Activated CD4-positive, alpha-beta T cell treated with anti-CD3 and anti-CD28 coated beads, Interleukin-2, Interleukin-4, amounts not matched to agents 100 ng/mL and 50 ng/mL, durations not matched to agents 16 hours and 8 hours (primary cell): ENCODE measurements at places on chromosomes 6 and 20.

- no peak for DNase-seq
These were observed 867 bp downstream of the EBF4 start for GRCh38 chr20:2693286-2694007.

DNA sequence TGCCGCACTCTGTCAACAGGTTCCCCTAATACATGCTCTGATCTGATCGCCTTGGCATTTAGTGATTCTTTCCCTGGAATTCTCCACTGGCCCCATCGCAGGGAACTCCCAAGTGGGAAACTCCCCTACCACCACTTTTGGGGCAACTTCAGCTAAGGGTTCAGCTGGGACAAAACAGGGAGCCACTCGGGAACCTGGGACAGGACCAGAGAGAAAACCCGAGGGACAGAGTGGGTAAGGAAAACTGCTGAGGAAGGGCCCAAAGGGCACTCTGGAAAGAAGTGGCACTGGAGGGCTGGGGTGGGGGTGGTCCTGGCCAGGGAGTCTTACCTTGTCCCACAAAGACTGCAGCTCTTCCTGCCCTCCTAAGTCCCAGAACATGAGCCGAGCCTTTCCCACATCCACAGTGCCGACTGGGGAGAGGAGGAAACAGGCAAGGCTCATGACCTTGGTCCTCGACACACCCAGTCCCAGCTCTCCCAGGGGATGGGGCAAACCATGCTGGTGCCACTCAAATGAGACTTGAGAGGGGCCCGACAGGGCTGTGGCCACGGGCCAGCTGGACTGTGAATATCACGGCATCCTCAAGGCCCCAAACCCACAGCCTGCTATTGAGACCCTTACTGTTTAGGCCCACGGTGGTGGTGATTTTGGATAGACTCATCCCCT is 1.6 kb downstream of the ARFRP1 start:
- DNase-seq: no peak

DNA sequence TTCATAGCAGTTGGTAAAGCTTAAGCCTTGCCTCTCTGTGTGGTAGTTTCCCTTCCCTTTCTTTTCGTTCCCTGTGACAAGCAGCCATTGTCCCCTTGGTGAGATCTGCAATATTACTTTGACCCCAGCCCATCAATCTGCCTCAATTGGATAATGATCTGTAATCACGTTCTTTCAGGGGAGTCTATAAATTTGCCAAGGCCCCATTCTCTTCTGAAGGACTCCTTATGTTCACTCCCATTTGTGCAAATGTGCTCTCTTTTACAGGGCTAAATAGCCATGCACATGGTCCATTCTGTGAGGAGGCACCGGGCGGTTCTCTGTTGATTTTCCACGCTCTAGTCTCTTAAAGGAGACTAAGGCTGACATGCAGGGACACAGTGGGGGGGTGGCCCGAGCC is 660.4 kb upstream of the SLC35B3 start:
- no peak for DNase-seq

GRCh38 chr6:167116109-167116837 is 6.6 kb upstream of the CCR6 start:
- no peak for DNase-seq

- DNase-seq: no peak
These were observed 444.2 kb downstream of the HTR1B start for GRCh38 chr6:77019081-77019480.

DNA sequence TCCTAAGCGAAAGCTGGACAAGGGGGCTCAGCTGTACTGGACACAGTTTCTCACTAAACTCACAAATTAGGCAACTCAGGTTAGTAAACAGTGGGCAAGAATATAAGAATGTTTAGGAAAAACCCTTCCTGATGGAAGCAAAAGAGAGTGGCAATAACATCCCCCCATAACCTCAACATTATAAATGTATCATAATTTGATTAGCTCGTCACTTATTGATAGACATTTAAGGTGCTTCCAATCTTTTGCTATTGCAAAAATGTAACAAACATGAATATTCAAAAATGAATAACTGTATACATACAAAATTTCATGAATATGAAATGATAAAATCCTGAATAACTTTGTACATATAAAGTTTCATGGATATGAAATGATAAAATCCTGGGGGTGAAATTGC is 415.7 kb downstream of the EPM2A start:
- no peak for DNase-seq

DNA sequence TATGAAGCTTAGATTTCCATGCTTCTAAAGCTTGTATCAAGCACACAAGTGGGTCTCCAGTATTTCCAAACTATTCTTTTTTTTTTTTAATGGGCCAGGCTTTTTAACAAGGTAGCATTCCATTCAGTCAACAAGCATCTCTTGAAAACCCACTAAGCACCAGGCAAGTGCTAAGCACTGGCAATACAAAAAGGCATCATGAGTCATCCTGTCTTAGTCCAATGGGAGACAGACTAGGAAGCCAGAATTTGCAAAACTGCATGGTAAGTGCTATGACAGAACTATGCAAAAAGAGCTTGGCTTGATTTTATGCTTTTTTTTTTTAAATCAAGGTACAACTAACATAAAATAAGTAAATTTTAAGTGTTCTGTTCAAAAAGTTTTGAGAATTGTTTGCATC is 109.3 kb upstream of the DST start:
- DNase-seq: no peak

DNA sequence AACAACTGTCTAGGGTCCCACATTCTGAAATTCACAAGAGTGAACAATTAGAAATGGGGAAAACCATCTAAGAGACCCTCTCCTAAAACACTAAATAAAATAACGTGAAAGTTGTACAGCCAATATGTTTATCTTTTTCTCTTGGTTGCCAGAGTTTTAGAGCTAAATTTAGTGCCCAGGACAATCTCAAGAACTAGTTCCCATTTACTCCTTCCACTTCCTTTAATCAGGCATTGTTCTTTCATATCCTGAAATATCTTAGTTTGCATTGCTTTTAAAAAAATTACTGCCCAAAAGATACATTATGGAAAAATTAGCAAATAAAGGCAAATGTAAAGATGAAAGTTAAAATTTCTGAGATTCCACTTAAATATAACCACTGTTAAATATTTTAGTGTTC is 33.1 kb upstream of the UBR2 start:
- DNase-seq: no peak
